Psoas muscle (tissue), 8 donors: ENCODE measurements at places on chromosomes 1 and 21. TPM values are rescaled to one million over a fixed set of nuclear protein-coding genes. Genes with fewer than 3 reads are reported as not detected.
A peak's percentile ranks its signal among the peaks of the same experiment; 100 is the strongest.

The VPS13D gene
- total RNA-seq = 32.3 TPM

The PIAS3 gene
- 16.8 TPM for total RNA-seq

The CHAF1B gene
- total RNA-seq = 10.5 TPM

The LCE1E gene
- not detected for total RNA-seq

The TCHH gene
- total RNA-seq = 0.04 TPM

The DNMT3L gene
- not detected for total RNA-seq

The SLC44A3 gene
- total RNA-seq = 0.32 TPM

- no peak for DNase-seq
These were observed 7.7 kb downstream of the ADAMTS1 start for GRCh38 chr21:26837539-26837938.

DNA sequence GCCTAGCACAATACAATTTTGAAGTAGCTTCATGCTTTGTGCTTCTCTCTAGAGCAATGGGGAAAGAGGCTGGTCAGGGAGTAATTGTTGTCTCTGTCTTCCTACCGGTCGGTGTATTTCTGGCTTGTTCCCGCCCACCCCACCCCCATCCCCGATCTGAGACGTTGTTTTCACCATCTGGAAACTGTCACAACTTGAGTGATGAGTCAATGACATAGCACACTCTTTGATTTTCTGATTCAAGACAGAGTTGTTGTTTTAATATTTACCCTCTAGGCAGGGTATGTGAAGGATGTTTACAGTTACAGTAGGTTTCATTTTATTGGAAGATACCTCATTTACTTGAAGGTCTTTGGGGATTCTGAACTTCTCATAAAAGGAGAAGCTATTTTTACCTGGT lies 7.0 kb downstream of the IL12RB2 start:
- DNase-seq = no peak

GRCh38 chr1:43550598-43551246 lies 20.0 kb downstream of the PTPRF start:
- DNase-seq = no peak

DNA sequence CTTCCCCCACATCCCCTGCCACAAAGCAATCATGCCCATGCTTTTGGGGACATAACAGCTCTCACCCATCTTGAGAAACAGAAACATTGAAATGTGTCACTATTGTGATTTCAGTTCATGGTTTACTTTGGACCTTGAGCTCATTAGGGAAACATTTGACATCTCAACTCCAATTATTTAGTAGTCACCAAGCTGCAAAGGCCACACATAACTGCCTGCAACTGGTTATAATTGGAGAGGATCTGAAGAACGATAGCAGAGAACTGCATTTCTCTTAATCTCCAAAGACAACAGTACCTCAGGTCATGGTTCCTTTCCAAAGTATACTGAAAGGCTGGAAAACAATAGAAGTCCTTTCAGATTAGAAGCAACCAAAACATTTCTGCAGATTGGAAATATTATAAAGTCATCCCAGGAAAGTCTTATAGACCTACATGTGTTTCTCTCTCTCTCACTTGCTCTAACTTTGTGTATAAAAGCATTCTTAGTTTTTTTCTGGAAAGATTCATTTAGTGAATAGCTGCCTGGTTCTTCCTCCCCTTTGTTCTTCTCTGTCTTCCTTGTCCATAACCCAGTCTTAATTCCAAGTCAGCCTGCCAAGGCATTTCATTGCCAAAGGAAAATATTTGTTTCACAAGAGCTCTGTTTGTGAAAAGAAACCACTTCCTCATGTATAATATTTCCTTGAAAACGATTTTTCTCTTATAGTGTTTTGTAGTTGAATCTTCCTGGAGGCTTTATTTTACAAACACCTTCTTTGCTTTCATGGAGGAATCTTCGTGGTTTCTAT lies 426.8 kb downstream of the ADGRL2 start:
- DNase-seq = no peak

DNA sequence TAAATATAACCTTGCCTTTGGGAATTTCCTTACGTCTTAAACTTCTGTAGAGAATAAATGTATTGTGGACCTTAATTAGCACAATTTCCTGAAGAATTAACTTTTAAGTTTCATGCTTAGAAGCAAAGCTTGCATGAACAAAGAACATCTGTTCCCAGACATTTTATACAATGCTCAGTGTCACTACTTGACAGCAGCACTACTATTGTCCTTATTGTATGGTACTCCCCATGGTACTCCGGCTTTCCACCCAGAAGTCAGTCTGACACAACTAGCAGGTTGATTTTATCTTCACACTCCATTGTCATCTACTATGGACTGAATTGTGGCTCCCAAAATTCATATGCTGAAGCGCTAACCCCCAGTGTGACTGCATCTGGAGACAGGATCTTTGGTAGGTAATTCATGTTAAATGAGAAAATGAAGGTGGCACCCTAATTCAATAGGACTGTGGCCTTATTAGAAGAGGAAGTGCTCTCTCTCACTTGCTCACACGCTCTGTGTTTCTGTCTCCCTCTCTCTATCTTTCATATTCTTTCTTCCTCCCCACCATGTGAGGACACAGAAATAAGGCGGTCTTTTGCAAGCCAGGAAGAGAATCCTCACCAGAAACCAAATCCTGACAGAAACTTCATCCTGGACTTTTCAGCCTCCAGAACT lies 10.7 kb upstream of the OR2B11 start:
- DNase-seq = no peak

- DNase-seq = no peak
These were observed 207.0 kb downstream of the TTLL7 start for GRCh38 chr1:83791821-83792437.

- peak; percentile 86 for DNase-seq
These were observed 121.2 kb downstream of the SLC45A1 start for GRCh38 chr1:8439015-8439702.

DNA sequence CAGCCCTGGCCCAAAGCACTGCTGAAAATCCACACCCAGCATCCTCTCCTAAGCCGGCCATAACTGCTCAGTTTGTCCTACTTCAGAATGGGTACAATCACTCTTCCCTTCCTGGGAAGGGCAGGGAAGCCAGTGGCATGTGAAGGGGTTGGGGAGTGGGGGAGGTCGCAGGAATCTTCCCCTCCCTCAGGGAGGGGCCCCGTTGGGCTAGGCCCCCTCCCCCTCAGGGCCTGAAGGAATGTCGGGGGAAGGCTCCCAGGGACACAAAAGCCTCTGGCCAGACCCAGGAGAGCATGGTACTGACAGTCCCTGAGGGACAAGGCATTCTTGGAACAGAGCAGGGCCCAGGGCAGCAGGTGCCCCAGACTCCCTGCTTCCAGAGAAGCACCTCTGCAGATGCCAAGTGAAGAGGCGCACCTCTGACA lies 1.2 kb downstream of the ELOVL1 start:
- no peak for DNase-seq

DNA sequence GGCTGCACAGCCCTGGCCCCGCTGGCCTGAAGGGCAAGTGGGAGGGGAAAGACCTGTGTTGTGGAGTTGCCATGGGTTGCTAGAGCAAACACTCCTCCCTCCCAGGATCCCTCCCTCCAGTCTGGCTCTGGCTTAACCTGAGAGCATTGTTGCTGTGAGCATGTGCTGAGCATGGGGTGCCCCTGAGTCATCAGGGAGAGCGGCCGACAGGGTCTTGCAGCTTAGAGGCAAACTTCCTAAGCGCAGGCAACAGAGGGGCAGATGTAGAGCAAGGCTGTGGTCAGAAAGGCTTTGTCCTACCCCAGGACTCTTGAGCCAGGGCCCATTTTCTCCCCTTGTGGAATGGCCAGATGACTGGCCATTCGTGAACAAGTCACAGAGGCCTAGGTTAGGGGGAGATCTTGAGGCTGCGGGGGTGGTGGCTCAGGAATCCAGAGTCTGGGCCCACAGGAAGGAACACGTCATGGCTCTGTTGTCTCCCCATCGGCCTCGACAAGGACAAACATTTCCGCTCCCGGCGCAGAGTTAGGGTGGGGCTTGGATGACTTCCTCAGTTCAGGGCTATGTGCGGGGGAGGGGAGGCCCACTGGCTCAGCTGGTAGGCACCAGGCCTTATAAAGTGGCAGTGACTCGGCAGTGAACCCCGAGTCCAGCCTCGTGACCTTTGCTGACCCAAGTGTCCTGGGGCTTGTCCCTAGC lies 362 bp upstream of the DYNLT4 start:
- DNase-seq = peak; percentile 96

DNA sequence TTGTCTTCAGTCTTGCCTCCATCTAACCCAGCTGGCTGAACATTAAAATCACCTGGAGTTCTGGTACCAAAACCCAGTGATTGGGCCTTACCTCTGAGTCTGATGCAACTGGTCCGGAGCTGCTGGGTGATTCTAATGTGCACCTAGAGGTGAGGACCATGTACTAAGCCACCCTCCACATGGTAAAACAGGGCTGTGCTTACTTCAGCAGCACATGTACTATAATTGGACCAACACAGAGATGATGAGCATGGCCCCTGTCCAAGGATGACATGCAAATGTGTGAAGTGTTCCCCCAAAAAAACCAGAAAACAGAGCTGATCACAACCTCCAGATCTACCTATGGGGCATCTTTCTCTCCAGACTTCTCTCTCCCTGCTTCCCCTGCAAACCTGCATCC lies 37.0 kb downstream of the ELK4 start:
- no peak for DNase-seq

GRCh38 chr1:225777058-225777582 lies 506 bp upstream of the SRP9 start:
- no peak for DNase-seq

DNA sequence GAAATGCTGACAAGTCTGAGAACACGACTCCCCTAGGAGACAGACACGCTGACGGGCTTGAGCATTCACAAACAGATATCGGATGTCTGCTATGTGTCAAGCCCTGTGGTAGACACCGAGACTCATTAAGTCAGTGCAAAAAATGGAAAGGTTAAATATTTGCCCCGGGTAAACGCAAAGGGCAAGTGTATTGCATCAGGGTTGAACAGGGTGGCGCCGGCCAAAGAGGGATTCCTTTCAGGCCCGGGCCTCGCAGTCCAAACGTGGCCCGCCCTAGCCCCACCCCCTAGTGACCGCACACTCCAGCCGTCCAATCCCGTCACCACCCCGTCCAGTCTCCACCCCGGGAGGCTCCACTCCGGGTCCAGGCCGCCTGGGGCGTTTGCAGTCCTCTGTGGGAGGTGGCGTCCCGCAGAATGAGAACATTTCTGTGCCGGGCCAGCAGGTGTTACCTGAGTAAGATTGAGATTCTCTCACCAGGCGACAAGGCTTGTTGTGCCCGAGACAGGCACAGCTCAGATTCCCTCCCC lies 16.3 kb upstream of the TMEM9 start:
- peak; percentile 98 for DNase-seq

DNA sequence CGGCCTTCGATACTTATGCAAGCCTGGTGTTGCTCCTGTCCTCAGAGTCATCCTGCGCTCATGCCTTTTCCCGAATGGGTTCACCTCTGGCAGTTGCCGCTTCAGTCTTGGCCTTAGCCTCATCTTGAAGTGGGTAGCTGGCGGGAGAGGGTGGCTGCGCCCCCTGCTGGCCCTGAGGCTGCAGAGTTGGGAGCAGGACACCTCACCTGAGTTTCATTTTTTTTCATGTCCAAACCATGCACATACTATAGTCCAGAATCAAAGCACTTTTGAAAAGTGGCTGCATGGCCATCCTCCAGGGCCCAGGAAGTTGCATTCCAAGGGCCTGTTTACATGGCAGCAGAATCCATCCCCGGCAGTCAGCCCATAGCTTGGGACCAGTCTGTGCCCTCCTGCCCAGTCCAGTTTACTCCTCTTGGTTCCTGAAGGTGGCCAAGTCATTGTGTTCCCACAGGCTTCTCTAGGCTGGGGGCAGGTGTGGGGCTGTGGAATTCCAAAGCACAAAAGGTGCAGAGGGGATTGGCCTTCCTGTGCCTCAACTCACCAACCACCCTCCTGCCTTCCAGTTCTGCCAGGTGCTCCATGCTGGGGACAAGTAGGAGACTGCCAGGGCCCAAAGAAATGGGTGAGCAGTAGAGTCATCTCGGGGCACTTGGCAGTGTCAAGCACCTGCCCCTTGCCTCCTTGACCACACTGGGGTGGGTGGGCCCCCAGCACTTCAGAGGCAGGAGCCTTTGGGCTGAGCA lies 44.0 kb downstream of the YARS1 start:
- peak; percentile 91 for DNase-seq

DNA sequence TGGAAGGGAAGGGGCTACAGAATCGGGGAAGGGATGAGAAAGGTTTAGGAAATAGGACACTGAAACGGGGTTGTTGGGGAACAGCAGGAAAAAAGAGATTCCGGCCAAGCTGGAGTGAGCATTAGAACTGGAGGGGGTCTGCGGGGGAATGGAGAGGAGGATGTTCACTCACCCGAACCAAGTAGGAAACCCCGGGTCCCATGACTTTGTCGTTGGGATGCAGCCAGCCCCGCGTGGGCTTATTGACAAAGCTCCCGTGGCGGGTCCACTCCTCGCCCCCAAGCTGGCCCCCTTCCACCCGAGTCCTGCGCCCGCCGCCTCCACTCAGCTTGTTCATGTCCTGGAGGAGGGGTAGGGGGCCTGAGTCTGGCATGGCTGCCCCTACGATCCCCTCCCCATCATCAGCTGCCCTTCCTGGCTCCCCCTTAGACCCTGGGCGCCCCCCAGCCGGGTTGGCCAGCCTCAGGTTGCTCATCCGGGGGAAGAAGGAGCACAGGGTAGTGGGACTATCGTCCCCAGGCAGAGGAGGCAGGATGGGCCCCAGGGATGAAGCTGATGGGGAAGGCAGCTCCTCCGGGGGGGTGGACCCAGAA lies 591 bp downstream of the SHC1 start:
- no peak for DNase-seq

- no peak for DNase-seq
These were observed 280.5 kb upstream of the CAMK1G start for GRCh38 chr1:209302779-209303568.
